Fibroblast of skin of right quadriceps (primary cell): ENCODE measurements at places on chromosomes 11 and 22.
A peak's percentile ranks its signal among the peaks of the same experiment; 100 is the strongest.

- DNase-seq: no peak
Observed at GRCh38 chr11:75481223-75481921, 44.4 kb downstream of the GDPD5 start.

- peak; percentile 87 for DNase-seq
Observed at GRCh38 chr11:114447892-114448291, 8.6 kb downstream of the REXO2 start.

DNA sequence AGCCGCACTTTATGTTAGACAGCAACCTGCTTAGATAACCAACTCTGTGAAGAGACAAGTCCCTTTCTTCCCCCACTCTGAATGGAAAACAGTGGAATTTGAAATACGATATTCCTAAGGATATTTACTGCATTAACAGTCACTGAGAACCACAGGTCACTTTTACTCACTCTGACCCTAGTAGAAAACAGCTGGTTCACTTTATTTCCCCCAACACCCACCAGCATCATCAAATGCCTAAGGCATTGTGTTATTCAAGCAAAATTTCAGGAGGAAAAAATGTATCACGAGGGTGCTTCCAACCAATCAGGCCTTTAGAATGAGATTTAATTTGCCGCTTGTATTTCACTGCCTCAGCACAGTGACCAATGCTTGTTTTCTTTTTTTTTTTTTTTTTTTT is 1134.1 kb upstream of the CCDC90B start:
- DNase-seq: peak; percentile 69

GRCh38 chr11:66151273-66151672 is 81.2 kb downstream of the PACS1 start:
- no peak for DNase-seq

- peak; percentile 16 for DNase-seq
Observed at GRCh38 chr11:30016588-30017363, at the start of gene KCNA4. TSS of gene KCNA4 (minus strand) at chr11:30017030. CDS start at chr11:30012678, 4,352 bp downstream.

DNA sequence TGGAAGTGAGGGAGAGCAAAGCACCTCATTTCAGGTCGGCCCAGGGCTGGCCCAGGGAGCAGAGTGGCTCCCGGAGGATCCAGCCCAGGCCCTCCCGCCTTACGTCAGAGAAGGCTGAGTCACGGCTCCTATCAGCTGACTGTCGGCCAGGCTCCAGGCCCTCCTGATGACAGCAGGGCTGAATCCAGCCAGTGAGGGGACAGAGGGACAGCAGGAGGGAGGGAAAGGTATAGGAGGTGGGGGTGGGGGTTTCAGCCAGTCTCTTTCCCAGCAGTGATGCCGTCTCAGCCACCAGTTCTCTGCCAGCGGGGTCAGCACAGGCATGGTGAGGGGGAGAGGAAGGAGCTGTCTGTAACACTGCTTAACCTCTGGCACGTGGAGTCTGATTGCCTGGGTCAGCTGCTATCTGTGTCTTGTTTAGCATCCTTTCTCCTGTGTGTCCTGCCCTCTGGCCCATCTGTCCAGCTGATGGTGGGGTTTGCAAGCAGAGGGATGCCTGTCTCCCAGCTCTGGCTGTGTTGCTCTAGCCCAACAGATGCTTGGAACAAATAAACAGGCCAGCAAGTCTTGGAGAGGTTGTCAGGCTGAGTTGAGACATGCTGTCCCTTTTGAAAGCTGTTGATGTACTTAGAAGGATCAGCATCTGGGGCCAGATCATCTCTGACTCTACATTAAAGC is 74.0 kb downstream of the ADAMTS15 start:
- DNase-seq: peak; percentile 89
